ENCODE measurements at places on chromosomes 7 and 10.

DNA sequence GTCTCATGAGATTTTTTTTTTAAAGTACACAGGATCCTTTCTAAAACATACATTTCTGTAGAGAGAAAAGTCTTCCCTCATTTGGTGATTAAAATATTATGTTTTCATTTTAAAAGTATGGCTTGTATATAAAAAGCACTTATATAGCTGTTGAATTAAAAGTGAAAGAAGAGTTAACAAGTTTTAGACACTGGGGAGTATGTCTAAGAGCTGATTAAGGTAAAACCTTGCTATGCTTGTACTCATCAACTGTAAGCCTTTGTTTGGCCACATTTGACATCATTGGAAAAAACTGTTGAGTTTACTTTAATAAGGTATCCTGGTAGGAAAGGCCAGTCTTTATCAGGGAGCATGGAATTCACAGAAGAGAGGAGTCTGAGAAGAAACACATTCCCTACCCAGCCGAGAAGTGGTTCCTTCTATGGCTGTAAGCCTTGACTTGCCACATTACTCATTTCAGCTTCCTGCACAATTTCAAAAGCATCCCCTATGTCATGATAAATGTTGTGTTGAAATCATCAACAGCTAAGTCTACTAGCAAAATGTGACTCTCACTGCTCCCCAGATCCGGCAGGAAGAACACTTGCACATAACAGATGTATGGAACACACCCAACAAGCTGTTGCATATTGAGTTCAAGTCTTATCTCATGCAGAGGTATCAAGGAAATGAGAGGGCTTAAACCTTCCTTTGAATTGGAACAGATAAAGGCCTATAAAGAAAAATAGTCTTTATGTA lies 171.8 kb upstream of the CDK1 start:
- DNase-seq: no peak

DNA sequence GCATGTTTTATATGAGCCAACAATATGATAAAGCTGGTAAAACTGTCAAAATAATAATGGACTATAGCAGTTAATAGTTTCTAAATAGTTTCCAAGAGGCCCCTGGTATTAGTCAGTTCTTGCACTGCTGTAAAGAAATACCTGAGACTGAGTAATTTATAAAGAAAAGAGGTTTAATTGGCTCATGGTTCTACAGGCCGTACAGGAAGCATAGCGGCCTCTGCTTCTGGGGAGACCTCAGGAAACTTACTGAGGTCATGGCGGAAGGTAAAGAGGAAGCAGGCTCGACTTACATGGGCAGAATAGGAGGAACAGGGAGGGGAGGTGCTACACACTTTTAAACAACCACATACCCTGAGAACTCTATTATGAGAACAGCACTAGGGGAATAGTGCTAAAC lies 104.6 kb downstream of the PPP1R9A start:
- no peak for DNase-seq

- no peak for DNase-seq
Observed at GRCh38 chr7:102395592-102395872, 631 bp upstream of the PRKRIP1 start.

GRCh38 chr7:124255041-124255655 lies 222.3 kb upstream of the TMEM229A start:
- DNase-seq: no peak

DNA sequence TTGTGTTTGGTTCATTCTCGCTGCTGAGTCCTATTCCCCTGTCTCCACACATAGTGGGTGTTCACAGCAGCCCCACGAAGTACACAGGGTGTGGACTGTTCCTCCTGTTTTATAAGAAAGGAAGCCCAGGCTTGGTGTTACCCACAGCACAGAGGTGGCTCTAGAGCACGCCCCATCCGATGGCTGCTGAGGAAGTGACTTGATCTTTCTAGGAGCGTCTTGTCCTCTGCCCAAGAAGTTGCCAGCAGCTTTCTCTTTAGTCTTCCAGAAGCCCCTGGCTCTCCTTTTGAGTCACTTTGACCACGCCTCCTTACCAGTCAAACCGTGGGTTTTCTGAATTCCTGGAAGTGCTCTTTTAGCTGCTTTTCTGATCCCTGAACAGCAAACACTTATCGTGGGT lies 94.0 kb downstream of the GRK5 start:
- no peak for DNase-seq

DNA sequence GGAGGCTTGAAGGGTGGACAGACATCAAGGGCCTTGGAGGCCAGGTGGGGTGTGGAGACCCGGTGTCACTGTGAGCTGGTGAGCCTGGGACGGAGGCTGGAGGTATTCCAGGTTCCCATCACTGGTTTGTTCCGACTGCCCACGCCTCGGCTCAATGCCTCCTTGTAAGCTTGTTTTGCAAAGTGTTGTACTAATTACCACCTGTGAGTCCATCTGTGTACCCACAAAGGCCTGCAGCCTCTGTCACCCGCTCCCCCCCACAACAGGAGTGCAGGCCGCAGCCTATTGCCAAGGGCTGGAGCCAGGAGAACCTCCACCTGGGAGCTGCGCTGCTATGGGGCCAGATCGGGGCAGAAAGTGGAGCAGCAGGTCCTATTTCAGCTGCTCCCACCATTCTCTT lies 521.8 kb upstream of the DPP6 start:
- DNase-seq: no peak

DNA sequence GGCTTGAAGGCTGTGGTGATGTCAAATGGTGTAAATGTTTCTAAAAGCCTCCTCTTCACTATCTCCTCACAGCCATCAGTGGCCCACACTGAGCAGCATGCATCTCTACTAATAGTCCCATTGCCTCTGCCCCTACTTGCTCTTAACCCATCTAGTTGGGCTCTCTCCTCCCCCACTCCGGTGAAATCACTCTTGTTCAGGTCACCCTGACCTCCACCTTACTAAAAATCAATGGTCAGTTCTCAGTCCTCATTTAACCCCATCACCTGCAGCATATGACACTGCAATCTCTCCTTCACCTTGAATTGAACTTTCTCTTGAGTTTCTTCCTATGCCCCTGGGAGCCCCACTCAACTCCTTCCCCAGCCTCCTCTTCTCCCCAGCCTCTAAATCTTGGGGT lies 355.1 kb upstream of the AOAH start:
- no peak for DNase-seq

GRCh38 chr7:77825131-77825530 lies 26.6 kb downstream of the PHTF2 start:
- no peak for DNase-seq

DNA sequence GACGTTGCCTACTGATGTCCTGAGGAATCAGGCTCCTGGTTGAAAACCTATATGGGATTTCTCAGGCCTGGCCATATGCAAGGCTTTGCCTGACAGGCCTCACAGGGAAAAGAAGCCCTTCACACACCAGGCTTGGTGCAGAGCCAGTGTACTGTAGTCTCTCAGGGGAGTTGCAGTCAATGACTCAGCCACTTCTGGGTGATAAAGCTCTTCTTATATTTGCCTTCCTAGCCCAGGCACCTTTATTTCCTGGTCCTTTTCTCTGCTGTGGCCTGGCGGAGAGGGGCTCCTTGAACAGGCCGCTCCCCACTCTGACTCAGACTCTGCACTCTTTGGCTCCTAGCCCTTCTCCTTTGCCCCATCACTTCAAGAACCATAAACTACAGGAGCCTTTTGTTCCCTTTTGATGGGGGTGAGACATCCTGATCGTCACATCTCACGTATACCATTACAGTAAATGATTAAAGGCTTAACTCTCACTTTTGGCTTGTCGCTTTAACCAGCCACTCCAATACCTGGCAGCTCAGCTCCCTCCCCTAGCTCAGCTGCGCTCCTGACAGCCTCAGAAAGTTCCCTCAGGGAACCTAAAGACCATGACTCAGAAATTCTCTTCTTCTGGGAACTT lies 33.5 kb downstream of the DPY19L1 start:
- DNase-seq: no peak

DNA sequence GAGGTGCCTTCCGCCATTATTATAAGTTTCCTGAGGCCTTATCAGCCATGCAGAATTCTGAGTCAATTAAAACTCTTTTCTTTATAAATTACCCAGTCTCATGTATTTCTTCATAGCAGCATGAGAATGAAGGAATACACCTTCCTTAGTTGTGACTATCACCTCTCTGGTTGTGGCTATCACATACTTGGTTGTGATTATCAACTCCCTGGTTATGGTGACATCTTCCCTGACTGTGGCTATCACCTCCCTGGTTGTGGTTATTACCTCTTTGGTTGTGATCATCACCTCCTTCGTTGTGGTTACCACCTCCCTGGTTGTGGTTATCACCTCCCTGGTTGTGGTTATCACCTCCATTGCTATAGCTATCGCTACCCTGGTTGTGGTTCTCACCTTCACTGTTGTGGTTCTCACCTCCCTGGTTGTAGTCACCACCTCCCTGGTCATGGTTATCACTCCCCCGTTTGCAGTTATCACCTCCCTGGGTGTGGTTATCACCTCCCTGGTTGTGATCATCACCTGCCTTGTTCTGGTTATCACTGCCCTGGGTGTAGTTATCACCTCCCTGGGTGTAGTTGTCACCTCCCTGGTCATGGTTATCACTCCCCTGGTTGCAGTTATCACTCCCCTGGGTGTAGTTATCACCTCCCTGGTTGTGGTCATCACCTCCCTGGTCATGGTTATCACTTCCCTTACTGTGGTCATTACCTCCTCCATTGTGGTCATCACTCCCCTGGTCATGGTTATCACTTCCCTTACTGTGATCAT lies 105.9 kb downstream of the GPR26 start:
- no peak for DNase-seq

DNA sequence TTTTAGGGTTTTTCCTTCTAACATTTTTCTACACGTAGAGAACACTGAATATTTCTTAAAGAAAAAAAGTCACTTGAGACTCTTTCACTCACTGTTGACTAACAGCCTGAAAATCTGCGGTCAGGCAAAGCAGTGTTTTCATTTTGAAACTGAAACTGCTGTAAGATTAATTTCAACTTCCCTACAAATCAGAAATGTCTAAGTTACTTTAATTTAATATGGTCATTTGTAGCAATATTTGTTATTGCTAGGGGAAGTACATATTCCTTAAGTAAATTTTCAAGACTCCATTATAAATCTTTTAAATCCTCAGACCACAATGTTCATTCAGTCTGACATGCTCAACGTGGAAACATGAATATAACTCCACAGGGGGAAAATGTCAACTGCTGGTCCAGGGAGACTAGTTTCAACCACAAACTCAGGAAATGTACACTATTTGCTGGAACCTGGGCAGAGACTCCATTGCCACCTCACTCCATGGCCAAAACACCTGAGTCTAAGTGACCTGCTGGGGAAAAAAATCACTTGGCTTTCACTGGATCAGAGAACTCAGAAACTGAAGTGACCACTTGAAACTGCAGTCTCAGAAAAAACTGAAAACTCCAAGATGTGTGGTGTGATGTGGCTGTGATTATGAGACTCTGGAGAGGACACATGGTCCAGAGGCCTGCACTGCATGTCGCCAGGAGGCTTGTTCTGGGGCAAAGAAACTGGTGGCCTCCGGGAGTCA lies 161.2 kb downstream of the TAX1BP1 start:
- no peak for DNase-seq

- DNase-seq: no peak
Observed at GRCh38 chr7:138295049-138295637, 164.9 kb upstream of the TRIM24 start.

DNA sequence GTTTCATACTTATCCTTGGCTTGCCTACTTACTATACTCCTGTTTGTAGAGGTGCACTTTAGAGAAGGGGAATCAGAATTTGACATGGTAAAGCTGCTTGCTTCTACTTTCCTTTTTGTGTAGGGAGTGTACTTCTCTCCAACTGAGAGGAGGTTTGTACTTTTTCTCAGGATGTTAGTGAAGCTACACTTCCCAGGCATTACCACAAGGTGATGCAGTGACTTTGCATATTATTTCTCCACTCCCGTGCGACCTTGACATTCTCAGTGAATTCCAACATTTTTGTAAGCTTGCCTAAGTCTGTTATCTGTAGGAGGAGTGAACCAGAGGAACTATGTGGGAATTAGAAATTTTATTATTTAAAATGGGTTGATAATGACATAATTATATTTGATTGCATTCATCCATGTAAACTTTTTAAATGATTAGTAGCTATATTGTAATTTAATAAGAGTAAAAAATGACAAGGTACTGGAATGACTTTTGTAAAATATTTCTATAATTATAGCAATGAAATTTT lies 5.2 kb downstream of the TAX1BP1 start:
- DNase-seq: no peak

- no peak for DNase-seq
Observed at GRCh38 chr10:43222210-43222720, 44.6 kb downstream of the RASGEF1A start.

DNA sequence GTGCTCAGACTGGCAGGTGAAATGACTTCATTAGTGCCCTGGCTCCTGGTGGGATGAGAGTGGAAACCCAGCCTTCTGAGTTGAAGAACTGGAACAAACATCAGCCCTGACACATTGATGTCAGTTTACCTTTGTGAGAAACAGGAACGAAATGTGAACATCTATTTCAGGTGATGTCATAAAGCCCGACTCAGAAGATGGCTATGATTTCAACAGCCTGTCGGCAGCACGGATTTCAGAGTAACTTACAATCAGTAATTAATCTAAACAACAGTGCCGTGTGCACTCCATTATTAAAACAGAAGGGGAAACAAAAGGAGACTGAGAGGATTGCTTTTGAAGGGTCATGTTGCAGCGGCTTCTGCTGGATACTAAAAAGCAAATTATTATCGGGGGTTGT lies 243.2 kb downstream of the FRMD4A start:
- DNase-seq: no peak

All from upper lobe of left lung (tissue), 6 donors.